ENCODE measurements at places on chromosomes 2 and 18.
A peak's percentile ranks its signal among the peaks of the same experiment; 100 is the strongest.

DNA sequence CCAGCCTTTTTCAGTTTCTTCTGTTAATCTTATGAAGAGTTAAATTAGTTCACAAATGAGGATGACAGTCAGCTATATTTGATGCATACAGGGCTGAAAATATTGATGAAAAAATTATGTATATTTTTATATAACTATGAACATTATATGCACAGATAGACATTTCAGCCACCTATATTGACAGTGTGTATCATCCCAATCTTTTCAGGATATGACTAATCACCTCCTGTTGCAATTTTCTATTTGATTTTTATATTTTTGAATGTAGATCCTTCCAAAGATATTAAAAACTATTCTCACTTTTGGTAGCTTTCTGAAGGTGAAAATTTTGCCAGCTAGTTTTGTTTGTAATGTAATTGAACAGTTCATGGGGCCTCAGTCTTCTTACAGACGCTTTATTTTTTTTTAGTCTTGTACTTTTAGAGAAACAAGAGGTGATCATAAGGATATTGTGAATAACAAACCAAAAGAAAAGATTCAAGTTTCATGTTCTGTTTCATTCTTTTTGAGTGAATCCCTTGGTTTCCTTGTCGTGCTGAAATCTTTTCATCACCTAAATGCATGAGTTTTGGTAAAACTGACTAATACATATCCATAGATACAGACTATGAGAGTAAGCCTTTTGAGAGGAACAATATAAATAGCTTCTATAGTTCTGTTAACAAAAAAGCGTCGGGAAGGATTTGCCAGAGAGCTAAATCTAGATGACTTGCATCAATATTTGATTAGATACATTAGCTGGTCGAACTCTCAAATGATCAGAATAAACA lies 123.1 kb downstream of the ARHGAP15 start:
- no peak for DNase-seq

GRCh38 chr18:56068701-56069100 lies 480.7 kb upstream of the TCF4 start:
- no peak for DNase-seq

DNA sequence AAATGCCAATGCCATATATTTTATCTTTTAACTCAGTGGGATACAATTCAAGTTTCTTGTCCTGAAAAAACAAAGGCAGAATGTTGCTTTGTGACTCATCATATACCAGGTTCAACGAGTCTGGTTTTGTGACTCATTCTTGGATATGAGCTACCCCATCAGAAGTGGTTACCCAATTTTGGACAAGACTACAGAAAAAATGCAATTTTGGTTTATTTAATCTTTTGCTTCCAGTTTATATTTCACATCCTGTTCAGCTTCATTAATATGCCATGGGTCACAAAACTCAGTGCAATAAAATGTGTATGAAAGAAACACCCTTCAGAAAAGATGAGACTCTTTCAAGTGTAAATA lies 25.0 kb downstream of the FN1 start:
- DNase-seq, result no peak

DNA sequence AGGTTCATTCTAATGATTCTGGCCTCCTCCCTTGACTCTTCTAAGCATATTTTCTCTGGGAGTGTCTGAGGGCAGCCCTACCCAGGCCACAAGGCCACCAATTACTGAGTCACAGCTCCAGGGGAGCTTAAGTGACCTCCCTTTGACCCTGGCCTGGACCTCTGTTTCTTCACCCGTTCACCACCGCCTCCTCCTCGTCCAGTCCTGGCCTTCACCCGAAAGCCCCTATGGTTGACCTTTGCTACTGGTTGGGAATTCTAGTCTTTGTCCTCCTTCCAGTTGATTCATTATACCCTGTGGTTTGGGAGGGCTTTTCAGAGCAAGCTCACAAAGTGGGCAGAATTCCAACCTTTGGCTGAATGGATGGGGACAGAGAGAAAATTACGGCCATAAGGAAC lies 72.6 kb downstream of the NRP2 start:
- no peak for DNase-seq

DNA sequence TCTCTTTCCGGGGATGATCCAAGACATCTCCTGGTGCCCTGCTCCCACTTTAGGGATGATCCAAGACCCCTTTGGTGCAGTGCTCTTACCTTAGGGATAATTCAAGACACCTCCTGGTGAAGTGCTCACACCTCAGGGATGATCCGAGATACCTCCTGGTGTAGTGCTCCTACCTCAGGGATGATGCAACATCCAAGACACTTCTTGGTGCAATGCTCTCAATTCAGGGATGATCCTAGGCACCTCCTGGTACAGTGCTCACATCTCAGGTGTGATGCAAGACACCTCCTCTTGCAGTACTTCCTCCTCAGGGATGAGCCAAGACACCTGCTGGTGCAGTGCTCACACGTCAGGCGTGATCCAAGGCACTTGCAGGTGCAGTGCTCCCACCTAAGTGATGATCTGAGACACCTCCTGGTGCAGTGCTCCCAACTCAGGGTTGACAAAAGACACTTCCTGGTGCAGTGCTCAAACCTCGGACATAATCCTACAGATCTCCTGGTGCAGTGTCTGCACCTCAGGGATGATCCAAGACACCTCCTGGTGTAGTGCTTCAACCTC lies 122.3 kb downstream of the ASB1 start:
- DNase-seq, result no peak

- DNase-seq, result no peak
These were observed 72.6 kb downstream of the ZNF532 start for GRCh38 chr18:58937071-58937886.

- no peak for DNase-seq
These were observed 17.3 kb downstream of the HK2 start for GRCh38 chr2:74851191-74851566.

DNA sequence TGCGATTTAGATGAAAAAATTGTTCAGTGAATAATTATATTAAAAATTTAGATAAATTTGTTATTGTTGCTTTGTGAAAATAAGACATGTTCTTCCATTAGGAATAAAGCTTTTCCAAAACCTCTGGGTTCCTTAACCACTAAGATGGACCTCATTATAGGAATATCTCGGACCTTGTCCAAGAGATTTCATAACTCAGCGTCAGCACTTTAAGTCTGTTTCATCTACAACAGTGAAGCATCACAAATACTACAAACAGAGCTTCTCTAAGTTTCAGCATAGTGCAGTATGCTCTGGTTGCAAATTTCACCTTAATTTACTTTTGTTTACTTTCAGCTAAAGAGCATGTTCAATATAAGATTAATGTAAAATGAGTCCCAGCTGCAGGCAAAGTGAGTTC lies 150.3 kb downstream of the UBE2E3 start:
- no peak for DNase-seq

DNA sequence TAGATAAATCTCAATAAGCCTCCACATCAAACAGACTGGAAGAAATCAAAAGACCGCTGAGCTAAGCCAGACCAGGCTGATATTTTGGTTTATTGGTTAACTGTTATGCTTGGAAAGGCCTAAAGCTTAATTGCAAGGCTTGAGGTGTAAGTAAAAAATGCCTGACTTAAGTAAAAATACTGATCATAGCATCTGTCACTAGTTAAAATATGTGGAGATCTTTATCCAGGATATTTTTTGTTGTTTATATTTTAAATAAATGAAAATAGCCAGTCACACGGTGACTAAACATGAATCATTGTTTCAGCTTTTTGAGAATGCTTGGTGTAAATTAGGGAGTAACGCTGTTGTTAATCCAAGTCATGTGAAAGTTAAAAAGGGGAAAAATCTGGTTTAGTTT lies 127.9 kb downstream of the THADA start:
- no peak for DNase-seq

DNA sequence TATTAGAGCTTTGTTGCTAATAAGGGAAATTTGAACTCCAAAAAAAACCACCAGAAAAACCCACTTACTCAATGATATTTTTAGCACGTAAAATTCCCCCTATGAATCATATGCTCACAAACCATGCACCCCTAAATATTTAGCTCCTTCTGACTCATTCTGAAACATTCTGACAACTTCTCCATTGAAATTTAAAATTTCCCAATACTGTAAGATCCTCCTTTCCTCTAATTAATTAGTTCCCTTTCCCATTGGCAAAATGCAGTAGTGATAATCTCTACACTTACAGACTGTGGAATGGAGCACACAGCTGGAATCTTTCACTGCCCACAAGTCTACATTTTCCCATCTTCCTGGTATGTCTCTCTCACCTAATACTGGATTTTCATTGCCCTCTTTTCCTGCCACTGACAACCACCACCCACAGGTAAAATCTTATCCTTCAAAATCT lies 215.8 kb upstream of the ACVR2A start:
- peak; percentile 5 for DNase-seq

- DNase-seq, result no peak
These were observed 407.6 kb downstream of the TGIF1 start for GRCh38 chr18:3857544-3857943.

DNA sequence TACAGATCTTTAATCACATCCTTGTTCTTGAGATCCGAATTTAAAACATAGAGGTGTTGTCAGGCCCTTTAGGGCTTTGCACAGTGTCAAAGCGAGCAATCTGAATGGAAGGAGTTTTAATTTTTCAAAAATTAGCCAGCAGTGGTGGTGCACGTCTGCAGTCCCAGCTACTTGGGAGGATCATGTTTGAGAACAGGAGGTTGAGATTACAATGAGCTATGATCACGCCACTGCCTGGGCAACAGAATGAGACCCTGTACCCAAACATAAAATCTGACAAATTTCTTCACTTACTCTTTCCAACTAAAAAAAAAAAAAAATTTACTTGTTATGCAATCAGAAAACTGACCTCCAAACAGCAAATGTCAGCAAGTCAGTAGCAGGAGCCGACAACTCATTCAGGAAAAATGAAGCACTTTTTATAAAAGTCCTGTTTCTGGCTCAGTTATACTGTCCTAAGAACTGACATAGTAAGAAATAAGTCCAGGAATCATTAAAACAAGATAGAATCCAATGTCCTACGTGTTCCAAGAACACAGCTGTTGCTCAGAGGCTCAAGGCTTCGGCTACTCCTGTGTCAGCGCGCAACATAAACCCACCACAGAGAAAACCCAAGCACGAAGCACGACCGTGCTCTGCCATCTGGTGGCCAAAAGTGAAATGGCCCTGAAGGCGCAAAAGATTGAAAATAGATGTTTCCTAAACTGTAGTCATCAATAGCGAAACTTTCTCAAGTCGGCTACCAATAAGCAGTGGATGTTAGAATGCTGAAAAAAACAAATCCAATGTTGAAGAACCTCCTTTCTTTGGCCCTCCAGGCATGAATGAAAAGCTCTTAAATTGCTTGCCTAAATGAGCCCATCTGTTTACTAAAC lies 138.1 kb downstream of the INO80D start:
- peak; percentile 51 for DNase-seq

DNA sequence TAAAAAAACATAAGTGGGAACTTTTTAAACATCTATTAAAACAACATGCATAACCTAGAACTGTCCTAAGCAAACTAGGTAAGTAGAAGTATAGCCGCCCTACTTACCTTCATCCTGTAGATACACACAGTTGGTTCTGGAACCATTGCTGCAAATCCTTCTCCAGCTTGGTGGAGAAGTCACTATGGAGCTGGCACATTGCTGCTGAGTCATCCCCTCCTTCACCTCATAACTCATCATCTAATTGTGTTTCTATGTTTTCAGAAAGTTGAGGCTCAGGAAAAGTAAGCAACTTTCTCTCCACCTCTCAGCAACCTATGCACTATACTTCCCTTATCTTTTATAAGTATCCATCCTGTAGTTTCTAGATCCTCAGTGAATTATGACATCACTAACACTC lies 269.8 kb upstream of the MMADHC start:
- DNase-seq, result no peak

DNA sequence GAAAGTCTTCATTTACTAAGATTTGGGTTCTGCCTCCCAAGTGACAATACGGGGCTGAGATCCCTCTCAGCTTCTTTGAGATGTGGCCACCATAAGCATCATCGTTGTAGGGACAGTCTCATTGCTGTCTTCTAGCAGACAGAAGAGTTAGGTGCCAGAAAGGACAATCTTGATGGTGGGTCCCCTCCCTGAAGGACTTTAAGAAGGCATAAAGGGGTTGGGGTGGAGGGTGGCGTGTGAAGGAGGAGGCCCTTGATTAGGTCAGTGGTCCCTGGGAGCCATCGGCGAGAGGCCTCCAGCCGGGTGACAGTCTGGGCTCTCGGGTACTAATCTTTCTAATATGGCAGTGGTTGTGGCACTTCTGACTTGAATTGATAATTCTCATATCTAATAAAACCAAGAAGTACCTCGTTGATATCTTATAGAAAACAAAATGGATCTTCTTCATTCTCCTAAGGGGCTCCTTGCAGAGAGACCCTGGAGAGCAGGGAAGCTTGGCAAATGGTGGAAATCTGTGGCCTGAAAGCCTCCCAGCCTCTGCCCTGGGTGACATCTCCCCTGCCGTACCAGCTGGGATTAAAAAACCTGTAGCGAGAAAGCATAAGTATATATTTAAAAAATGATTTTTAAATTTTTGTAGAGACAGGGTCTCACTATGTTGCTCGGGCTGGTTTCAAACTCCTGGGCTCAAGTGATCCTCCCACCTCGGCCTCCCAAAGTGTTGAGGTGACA lies 7.2 kb upstream of the PSMD1 start:
- no peak for DNase-seq

DNA sequence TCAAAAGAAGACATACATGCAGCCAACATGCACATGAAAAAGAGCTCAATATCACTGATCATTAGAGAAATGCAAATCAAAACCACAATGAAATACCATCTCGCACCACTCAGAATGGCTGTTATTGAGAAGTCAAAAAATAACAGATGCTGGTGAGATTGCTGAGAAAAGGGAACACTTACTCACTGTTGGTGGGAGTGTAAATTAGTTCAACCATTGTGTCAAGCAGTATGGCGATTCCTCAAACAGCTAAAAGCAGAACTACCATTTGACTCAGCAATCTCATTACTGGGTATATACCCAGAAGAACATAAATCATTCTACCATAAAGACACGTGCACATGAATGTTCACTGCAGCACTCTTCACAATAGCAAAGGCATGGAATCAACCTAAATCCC lies 95.5 kb upstream of the XIRP2 start:
- DNase-seq, result no peak

GRCh38 chr2:181374781-181375675 lies 82.2 kb upstream of the ITGA4 start:
- no peak for DNase-seq

- DNase-seq, result no peak
These were observed 141.8 kb downstream of the GALNT13 start for GRCh38 chr2:154013514-154013913.

DNA sequence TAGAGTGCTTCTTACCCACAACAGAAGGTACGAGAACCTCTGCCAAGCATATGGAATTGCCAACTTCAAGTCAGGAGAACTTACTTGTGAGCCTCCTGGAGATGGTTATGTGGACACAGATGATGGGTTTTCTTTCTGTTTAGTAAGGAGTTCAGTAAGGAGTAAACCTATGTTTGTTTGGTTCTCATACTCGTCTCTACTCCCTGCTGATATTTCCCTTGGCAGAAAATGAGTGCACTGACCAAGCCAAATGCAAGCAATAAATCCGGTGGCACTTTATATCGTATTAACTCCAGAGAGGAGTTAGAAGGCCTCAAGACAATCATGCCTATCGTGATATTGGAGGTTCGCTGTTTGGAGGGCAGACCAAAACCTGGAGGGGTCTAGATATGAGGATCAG lies 83.2 kb upstream of the CYP1B1 start:
- no peak for DNase-seq

- no peak for DNase-seq
These were observed 12.0 kb upstream of the ARHGAP15 start for GRCh38 chr2:143117225-143117624.

Measured in CD4-positive, alpha-beta T cell treated with Interleukin-10 for 1 hour (primary cell).